ENCODE measurements at places on chromosomes 13 and 19.

GRCh38 chr19:44570984-44571684 lies 41.7 kb upstream of the CEACAM20 start:
- peak; percentile 51 for DNase-seq

- no peak for DNase-seq
Measured at GRCh38 chr13:93286047-93286446, 59.4 kb downstream of the GPC6 start.

DNA sequence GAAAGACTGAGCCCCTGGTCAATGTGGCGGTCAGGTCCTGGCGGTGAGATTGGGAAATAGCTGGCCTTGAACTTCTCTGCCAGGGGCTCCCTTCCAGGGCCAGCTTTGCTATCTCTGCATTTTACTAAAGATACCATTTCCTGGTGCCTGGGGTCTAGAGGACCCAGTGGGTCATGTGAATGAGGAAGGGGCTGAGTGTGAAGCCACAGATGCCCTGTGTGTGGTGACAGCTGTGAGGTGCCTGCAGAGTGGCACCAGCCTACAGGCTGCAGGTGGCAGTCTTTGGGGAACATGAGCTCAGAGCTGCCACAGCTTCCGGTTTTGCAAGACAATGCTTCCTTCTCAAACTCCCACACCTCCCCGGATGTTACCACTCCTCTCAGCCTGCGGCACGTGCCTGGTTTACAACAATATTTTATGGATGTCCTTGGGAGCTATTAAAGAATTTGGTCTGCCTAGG lies 5.2 kb upstream of the MLNR start:
- DNase-seq: no peak

DNA sequence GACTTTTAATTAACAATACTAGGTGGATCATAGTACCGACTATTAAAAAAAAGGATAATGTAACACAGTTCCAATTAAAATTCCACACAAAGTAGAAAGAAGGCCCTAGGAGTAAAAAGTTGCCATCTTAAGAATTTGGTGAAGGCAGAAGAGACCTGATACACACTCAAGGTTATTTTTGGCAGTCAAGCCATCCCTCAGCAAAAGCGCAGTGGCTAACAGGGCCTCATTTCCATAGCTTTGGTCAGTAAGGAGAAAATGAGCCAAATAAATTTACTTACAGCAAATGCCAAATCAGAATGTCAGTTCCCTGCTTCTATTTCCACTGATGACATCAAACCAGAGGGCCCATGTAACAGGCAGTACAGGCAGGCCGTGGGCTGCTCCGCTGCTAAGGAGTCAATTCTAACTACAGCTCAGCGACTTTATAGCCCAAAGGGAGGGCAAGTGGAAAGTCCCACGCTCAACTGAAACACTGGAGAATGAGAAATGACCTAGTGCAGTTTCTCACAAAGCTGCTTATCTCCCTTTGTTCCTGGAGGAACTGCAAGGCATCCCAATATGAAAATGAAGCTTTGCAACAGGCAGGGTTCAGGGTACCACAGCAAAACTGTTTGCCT lies 6.3 kb downstream of the ARGLU1 start:
- no peak for DNase-seq

- DNase-seq: no peak
Measured at GRCh38 chr19:35533822-35534392, 651 bp downstream of the GAPDHS start.

DNA sequence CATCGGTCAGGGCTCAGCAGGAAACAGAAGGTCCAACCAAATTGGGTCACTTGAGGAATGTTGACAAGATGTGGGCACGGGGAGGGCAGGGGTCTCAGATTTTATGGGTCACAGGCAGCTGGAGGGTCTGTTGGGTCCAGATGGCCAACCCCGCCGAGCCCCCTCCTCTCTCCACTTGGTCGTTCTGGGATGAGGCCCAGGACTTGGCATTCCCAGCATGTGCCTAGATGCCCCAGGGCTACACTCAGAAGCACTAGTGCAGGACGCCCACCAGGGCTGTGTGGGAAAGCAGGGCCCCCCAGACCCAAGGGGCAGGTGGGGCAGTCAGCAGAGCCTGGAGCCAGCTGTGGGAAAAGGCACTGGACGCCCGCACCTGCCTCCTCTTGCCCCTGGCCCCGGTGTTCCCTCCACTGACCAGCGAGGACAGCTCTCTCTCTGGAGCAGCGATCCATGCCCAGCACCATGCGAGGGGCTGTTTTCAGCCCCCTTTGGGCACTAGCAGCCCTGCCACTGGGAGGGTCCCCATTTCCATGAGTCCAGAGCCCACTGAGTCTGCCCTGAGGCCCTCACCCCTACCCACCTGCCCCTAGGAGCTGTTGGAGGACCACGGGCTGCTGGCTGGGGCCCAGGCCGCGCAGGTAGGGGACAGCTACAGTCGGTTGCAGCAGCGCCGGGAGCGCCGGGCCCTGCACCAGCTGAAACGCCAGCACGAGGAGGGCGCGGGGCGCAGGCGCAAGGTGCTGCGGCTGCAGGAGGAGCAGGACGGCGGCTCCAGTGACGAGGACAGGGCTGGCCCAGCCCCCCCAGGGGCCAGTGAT lies 26.0 kb downstream of the DHX34 start:
- no peak for DNase-seq

DNA sequence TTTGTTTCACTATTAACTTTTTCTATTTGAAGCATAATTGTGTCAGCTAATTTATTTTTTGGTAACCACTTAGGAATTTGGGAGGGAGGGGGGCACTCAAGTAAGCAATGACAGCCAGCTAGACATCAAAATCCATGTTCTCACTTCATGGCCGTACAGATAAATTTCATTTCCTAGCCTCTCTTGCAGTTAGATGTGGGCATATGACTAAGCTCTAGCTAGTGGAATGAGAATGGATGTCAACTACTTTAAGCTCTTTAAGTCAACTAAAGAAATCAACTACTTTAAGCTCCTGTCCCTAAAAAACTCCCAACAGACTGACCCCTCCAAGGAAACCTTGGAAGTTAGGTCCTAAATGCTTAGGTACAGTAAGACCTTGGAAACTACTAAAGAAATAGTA lies 92.0 kb downstream of the KCNRG start:
- no peak for DNase-seq

DNA sequence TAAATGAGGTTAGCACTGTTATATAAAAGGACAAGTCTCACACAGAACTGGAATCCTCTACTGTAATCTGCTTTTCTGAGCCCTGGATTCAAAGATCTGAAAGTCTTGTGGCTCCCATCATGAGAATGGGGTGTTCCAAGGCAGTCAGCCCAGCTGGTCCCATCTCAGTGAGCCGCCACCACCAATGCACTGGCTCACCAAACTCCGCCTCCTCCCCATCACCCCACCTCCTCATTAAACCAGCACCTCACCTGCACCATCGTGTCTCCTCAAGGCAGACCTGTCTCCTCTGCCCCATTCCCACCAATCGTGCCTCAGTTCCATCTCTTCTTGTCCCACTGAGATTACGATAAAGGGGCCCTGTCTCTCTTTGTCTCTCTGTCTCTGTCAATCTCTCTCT lies 166.7 kb downstream of the USP12 start:
- DNase-seq: no peak

- DNase-seq: peak; percentile 65
Measured at GRCh38 chr19:35066691-35067563, 25.4 kb downstream of the HPN start.

GRCh38 chr19:39032063-39032918 lies at the start of gene FBXO27:
TSS of gene FBXO27 (minus strand) at chr19:39032549. CDS start at chr19:39032227, 322 bp downstream.
- no peak for DNase-seq

- DNase-seq: no peak
Measured at GRCh38 chr13:24899601-24900000, 135.6 kb downstream of the RNF17 start.

DNA sequence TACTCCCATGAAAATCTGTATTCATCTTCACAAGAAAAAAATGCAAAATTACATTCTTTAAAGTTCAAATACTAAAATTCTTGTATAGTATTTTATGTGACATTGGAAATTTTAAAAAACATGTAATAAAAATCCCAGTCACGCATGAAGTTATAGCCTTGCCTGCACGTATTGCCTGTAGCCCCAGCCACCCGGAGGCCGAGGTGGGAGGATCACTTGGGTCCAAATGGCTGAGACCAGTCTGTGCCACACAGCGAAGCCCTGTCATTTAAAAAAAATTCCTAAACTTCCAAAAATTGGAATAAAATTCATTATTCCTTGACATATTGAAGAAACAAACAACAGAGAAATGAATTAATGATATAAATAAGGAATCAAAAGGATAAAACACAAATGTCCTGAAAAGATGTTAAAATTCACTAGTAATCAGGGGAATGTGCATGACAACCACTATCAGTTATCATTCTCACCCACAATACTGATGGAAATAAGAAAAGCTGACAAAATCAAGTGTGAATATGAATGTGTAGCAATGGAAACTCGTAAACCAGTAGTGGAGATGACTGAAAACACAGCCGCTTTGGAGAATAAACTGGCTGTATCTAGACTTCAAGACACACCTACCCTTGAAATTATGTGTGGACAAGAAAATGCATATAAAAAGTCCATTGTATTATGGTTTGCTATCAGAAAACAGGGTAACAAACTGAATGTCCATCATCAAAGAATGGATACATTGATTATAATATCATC lies 7.5 kb downstream of the CARD8 start:
- no peak for DNase-seq

GRCh38 chr13:96229356-96229755 lies 139.4 kb downstream of the HS6ST3 start:
- no peak for DNase-seq

- DNase-seq: no peak
Measured at GRCh38 chr13:98217597-98217996, 40.5 kb upstream of the RNF113B start.

GRCh38 chr13:33452873-33453517 lies 167.4 kb upstream of the STARD13 start:
- no peak for DNase-seq

GRCh38 chr19:54532528-54532927 lies 29.9 kb downstream of the LAIR2 start:
- DNase-seq: no peak

DNA sequence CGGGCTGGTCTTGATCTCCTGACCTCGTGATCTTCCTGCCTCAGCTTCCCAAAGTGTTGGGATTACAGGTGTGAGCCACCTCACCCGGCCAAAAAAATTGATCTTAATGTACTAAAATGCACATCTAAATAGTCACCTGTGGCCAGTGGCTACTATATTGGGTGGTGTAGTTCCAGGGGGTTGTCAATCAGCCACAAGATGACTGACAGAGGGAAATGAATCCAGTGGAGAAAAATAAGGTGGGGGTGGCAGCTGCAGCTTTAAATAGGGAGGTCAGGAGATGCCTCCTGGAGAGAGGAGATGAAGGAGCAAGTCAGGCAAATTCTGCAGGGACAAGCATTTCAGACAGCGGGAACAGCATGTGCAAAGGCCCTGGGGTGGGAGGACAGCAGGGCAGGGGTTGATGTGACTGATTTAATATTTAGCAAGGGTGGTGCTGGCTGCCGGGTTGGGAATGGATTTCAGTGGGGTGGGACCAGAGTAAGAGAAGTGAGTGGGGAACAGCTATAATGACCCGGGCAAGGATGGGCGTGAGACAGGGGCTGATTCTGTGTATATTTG lies 18.0 kb downstream of the TIMM13 start:
- no peak for DNase-seq

GRCh38 chr19:5093948-5094718 lies 125.2 kb downstream of the KDM4B start:
- DNase-seq: no peak

DNA sequence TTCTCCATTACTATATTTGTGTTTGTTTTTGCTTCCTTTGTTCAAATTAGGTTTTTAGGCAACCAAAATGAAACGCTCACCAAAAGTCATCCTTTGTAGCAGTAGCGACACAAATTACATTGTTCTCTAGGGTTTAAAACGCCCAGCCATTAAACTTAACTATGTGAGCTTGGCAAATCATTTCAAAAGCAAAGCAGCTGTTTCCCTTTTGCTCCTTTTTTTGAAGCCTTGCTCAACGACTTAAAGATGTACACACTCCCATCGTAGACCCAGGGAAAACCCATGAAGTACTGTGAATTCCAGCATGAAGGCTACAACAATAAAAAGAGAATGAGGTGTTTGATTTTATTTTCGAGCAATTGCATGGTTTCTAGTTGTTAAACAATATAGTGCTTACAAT lies 106.7 kb downstream of the RAP2A start:
- DNase-seq: no peak

- DNase-seq: no peak
Measured at GRCh38 chr13:20940083-20940482, 37.5 kb upstream of the XPO4 start.

DNA sequence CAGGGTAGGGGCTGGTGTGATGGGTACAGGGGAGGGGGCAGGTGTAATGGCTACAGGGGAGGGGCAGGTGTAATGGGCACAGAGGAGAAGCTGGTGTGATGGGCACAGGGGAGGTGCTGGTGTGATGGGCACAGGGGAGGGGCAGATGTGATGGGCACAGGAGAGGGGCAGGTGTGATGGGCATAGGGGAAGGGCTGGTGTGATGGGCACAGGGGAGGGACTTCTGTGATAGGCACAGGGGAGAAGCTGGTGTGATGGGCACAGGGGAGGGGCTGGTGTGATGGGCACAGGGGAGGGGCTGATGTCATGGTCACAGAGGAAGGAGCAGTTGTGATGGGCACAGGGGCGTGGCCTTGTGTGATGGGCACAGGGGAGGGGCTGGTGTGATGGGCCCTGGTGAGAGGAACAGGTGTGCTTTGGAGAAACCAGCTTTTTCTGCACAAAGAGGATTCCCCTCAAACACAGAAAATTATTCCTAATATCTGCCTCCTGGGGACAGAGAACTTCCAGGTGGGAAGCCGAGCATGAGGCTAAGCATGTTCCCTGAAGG lies 38.6 kb upstream of the POP4 start:
- no peak for DNase-seq

DNA sequence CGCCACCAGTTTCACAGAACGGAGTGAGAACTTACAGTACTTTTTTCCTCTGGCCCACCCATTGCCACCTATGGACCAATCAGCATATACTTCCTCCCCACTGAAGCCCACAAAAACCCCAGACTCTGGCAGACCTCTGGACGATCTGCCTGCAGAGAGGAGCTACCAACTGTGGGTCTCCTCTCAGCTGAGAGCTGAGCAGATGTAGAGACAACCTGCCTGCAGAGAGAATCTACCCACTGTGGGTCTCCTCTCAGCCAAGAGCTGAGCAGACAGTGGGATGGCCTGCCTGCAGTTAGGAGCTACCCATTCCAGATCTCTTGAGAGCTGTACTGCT lies 69.7 kb downstream of the PIBF1 start:
- DNase-seq: no peak
